NCI-H2171 treated with DMSO at 0.1 percent for 48 hours (cell line): ENCODE measurements at places on chromosomes 12 and 14.

- DNase-seq, result no peak
Observed at GRCh38 chr14:60968099-60968498, 12.8 kb downstream of the TRMT5 start.

DNA sequence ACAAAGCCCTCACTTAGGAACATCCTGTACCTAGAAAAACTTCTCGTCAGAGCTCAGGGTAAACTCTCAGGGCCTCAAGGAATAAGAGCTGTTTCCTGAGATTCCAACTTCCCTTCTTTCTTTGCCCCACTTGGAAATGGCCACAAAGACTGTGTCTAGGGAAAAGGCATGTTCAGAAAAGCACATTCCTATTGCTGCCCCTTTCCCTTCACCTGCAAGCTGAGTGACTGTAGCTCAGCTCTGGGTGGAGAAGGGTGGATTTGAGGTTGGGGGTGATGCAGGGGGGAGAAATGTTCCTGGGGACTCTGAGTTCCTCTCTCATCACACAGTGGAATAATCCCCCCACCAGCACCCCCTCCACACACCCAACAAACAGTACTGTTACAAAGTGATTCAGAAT lies 6.8 kb downstream of the ENDOU start:
- no peak for DNase-seq

- no peak for DNase-seq
Observed at GRCh38 chr14:94391281-94391975, 3.0 kb upstream of the SERPINA1 start.

DNA sequence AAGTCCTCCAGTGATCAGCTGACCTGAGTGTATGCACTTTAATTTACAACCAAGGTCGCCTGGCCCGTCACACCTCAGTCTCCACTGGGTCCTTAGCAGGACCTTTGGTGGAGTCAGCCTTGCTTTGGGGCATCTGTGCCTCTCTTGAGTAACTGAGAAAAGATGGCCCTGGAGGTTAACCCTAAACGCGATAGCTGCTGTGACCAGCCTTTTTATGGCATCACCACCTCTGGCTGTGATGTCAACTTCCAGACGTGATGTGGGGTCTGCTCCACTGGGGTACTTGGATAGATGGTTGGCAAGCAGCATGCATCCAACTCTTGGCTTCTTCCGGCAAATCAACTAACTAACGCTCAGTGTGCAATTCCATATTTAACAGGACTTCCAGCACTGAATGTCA lies 122.8 kb upstream of the RTL1 start:
- DNase-seq, result no peak

- DNase-seq, result peak; percentile 94
Observed at GRCh38 chr12:92068459-92068858, 77.2 kb downstream of the BTG1 start.
